ENCODE measurements at places on chromosomes 5 and 9.
A peak's percentile ranks its signal among the peaks of the same experiment; 100 is the strongest.

DNA sequence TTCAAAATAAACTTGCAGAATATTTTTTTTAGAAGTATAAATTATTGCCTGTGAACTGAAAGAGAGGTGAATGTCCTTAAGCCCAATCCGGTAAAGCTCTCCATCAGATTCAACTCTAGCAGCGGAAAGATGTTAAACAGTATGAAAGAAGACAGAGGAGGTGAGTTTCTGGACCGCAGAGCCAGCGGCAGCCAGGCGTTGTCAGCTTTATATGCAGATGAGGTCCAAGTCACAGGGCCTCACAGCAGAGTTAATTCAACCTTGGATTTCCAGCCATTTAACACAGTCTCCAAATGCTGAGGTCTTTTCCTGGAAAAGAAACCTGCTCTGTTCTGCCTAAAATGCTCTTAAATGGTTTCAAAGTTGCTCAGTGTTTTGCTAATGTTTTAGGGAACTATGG lies 75.5 kb downstream of the OTULIN start:
- H3K27ac ChIP-seq, result no peak overlapping the region
- H3K4me3 ChIP-seq, result no peak overlapping the region
- peaks cover 6% of the 10 kb centered on the region for H3K4me1 ChIP-seq
- H3K27me3 ChIP-seq, result no peaks in the 10 kb centered on the region
- H3K36me3 ChIP-seq, result peaks cover 26% of the 10 kb centered on the region

DNA sequence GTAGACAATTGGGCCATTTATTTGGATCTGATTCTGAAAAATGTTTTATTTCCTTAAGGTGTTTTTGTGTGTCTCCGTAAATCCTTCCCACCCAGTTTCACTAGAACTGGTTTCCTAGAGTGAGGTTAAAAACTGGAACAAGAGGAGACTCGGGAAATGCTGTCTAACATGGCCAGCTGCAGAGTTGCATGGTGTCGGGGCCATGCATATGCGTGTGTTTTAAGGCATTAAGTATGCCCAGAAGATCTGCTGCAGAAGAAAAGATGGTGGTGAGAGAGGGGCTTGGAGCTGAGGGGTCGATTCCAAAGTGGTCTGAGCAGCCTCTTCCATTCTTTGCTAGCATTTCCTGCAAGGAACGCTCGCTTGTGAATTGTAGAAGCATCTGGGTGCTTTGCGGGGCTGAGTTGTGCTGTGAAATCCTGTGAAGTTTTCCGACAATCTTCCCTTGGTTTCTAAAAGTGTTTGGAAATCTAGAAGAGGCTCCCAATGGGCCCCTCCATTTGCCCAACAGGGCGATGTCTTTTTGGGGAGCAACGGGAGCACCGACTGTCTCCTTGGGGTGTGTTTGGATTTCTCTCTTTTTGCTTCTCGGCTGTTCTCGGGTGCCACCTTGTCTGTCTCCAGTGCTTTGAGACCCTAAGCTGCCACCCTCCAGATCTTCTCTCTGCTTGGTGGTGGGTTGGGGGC lies 113.8 kb downstream of the COL5A1 start:
- no peak overlapping the region for H3K4me3 ChIP-seq
- no peaks in the 10 kb centered on the region for H3K4me1 ChIP-seq
- no peaks in the 10 kb centered on the region for H3K27me3 ChIP-seq
- no peak overlapping the region for H3K27ac ChIP-seq

- no peak overlapping the region for H3K4me3 ChIP-seq
- no peaks in the 10 kb centered on the region for H3K27me3 ChIP-seq
Measured at GRCh38 chr9:125910286-125910685, 163.1 kb downstream of the PBX3 start.

DNA sequence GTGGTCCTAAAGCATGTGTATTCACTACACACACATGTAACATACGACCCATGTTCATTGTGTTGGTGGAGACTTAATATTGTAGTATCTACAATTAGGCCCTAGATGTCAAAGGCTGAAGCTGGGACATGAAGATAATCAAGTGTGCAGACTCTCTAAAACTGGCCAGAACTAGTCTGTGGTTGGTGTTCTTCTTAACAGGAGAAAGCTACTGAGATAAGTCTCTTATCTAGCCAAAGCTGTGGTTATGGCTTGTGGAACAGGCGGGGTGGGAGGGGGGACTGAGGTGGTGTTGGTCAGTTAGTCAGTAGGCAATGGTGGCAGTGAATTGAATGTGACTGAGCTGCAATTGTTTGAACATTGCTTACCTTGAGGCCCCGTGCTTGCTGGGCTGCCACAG lies 112.7 kb upstream of the SLC24A2 start:
- H3K27ac ChIP-seq, result no peak overlapping the region
- no peak overlapping the region for H3K4me3 ChIP-seq
- no peaks in the 10 kb centered on the region for H3K4me1 ChIP-seq

DNA sequence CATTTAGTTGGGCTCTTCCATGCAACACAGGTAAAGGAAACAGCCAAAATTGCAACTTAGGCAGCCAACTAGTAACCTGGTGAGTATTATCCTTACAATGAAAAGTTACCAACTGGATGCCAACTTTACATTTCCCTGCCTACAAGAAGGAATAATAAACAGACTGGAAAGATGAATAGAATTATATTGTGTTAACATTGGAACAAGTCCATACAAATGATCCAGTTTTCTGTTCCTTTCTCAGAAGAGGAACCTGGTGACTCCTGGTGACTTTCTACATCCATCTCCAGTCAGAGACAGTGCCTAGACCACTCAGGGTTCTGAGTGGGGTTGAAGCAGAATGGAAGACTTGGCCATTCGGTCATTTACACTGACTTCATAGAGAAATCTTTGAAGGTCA lies 20.6 kb downstream of the MARCHF3 start:
- no peak for DNase-seq
- H3K4me1 ChIP-seq, result peaks cover 12% of the 10 kb centered on the region
- H3K36me3 ChIP-seq, result no peaks in the 10 kb centered on the region
- H3K27ac ChIP-seq, result no peak overlapping the region

GRCh38 chr5:154060606-154061005 lies 21.8 kb downstream of the MFAP3 start:
- no peak overlapping the region for H3K4me3 ChIP-seq
- H3K27me3 ChIP-seq, result no peaks in the 10 kb centered on the region
- DNase-seq, result no peak
- H3K27ac ChIP-seq, result no peak overlapping the region

DNA sequence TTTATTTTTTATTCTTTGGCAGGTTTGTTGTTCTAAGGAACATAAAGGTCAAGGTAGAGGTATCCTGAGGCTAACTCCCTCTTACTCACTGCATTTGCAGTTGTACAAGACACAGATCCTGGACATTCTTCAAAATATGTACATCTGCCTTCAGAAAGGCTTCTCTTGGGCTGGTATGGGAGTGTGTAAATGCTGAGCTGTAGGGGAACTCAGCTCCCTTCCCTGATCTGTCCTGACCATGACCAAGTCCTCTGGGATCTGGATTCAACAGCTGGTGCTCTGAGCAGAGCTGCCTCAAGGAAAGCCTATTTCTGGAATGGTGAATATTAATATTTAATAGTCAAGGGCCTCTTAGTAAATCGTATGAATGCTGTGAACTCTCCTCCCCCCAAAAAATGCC lies 117.4 kb downstream of the PRKACG start:
- no peaks in the 10 kb centered on the region for H3K27me3 ChIP-seq
- no peaks in the 10 kb centered on the region for H3K36me3 ChIP-seq
- H3K4me3 ChIP-seq, result no peak overlapping the region
- no peak overlapping the region for H3K27ac ChIP-seq
- DNase-seq, result no peak

DNA sequence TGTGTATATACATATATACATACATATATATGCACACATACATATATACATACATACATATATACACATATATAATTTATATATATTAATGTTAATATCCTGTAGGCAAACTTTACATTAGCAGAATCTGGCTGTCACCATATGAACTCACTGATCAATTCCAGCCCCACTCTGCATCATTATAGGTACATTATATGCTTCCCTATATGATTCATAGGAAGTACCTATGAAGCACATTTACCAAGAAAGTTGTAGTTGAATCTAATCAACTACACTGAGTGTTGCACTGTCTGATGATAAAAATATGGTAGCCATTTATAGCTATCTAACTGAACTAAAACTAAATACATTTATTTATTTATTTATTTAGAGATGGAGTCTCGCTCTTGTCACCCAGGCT lies 5.5 kb upstream of the SPATA6L start:
- H3K4me1 ChIP-seq, result peaks cover 20% of the 10 kb centered on the region
- H3K27me3 ChIP-seq, result no peaks in the 10 kb centered on the region
- no peaks in the 10 kb centered on the region for H3K36me3 ChIP-seq
- no peak overlapping the region for H3K27ac ChIP-seq
- H3K4me3 ChIP-seq, result no peak overlapping the region
- DNase-seq, result no peak

GRCh38 chr9:86655147-86655546 lies 292.2 kb downstream of the GAS1 start:
- no peaks in the 10 kb centered on the region for H3K36me3 ChIP-seq
- H3K27me3 ChIP-seq, result no peaks in the 10 kb centered on the region
- no peaks in the 10 kb centered on the region for H3K4me1 ChIP-seq
- H3K27ac ChIP-seq, result no peak overlapping the region
- no peak for DNase-seq

DNA sequence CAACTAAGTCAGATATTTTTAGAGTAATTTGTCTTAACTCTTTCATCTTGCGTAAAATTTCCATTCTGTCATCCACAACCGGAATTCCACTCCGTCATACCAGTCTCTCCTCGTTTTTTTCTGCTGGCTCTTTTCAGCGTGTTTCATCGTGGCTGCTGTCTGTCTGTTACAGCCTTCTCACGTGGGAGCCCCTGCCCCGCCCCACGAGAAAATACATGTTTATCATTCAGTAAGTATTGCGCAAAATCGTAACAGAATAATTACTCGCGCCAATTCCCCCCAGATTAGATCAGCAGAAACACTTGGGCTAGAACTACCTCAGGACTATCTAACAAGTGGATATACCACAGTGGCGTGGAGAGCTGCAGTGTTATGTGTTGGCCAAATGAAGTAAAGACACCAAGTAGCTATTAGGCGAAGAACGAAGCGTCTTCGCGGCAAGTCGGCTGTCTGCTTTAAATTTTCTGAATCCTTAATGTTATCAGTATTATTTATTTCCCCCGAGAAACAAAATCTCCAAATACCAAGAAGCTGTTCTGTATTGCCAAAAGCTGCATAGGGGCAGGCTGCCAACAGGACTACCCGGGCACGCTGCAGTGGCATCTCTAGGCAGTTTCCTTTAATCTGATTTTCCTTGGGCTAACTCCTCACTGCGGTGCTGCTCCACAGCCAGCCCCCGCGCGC lies 566 bp upstream of the FOCAD start:
- peak overlapping the region; percentile 34 for H3K27ac ChIP-seq

DNA sequence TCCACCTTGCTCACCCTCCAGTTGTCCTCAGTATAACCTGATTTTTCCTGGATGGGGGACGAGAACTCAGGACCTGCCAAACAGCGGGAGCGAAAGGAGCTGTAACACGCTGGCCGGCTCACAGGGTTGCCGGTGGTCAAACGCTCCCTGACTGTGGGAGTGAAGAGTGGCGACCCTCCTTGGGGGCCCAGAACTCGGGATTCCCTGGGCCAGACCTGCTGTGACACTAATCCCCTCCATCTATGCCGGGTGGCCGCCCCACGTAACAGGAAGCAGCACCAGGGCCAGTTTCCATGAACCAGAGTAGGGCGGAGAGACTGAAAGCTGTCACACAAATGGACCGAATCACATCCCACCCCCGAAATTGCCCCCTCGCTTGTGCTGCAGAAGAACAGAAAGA lies 1809.2 kb upstream of the ACO1 start:
- no peak for DNase-seq
- no peak overlapping the region for H3K27ac ChIP-seq
- no peaks in the 10 kb centered on the region for H3K27me3 ChIP-seq
- H3K36me3 ChIP-seq, result no peaks in the 10 kb centered on the region
- no peaks in the 10 kb centered on the region for H3K4me1 ChIP-seq

DNA sequence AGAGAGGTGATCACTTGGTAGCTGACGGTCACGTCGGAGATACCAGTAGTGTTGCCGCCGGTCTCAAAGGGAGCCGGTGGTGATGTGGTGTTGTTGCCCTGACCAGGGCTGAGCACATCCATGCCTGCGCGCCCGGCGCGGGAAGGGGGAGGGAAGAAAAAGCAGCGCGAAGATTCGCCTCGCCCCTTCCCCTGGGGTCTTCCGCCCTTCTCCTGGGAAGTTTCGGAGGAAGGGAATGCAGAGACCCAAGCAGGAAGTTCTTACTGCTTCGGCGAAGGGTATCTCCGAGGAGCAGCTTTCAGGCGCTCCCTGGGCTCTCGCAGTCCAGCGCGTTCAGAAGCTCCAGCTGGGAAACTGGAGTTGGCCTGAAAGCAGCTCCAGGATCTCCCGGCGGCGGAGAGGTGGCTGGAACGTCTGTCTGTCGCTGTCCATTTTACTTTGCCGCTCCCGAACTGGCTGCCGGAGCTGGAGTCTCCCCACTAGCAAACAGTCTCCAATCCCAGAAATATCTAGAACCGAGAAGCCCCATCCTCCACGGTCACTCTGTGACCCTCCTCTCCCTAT lies 565 bp downstream of the HTR1A start:
- H3K27me3 ChIP-seq, result no peaks in the 10 kb centered on the region
- no peaks in the 10 kb centered on the region for H3K4me1 ChIP-seq
- H3K27ac ChIP-seq, result no peak overlapping the region

- H3K27me3 ChIP-seq, result no peaks in the 10 kb centered on the region
- no peak overlapping the region for H3K27ac ChIP-seq
- DNase-seq, result no peak
- no peaks in the 10 kb centered on the region for H3K36me3 ChIP-seq
- H3K4me3 ChIP-seq, result no peak overlapping the region
Measured at GRCh38 chr9:133379153-133380086, 3.3 kb downstream of the STKLD1 start.

DNA sequence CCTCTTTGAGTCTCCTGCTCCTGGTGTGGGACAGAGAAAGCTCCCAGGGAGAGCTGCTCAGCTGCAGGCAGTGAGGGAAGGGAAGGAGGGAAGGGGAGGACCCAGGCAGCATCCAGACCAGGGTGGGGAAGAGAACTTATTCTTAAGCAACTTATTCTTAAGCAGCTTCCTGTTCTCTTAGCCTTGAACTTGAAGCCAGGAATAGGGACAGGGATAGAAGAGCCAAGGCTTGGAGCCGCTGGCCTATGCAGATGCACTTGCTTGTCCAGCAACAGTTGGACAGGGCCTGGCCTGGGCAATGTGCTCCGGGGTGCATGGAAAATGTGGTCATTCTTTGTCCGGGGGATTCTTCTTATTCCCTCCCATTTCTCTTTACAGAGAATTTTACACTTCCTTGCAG lies 31.4 kb upstream of the SPTLC1 start:
- no peak overlapping the region for H3K4me3 ChIP-seq
- DNase-seq, result no peak
- H3K36me3 ChIP-seq, result no peaks in the 10 kb centered on the region
- peak overlapping the region; percentile 38 for H3K27ac ChIP-seq
- no peaks in the 10 kb centered on the region for H3K4me1 ChIP-seq
- H3K27me3 ChIP-seq, result peaks cover 2% of the 10 kb centered on the region

All from CD8-positive, alpha-beta memory T cell (primary cell).